ENCODE measurements at places on chromosomes 11 and 22.
A peak's percentile ranks its signal among the peaks of the same experiment; 100 is the strongest.

DNA sequence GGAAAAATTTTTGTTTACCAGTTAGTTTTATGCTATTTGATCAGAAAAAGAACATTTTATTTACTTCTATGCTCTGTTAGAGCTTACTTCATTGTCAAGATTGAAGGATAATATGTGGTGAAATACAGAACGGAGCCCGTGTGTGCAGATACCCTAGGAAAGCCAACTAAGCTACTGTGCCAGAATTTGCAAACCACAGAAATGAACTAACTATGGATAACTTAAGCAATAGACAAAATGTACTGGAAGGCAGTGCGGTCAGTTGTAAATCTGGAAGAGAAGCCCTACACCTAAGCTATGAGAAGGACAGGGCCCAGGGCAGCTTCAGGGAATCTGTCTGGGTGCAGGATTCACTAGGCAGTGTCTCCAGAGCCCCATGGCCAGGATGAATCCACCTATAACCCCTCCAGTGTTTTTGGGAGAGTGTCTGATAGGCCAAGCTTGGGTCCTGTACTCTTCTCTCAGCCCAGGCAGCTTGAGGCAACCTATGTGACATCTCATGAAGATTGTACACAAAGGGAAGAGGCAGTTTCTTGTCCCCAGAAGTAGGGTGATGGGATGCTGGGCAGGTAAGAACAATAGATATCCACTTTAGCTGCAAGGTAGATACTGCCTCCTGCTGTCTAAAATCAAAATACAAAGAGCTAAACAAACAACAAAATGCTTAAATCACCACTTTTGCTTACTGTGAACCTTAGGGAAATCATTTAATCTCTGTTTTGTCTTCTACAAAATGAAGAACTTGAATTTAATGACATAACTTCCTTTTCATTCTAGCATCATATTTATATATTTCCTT lies 12.1 kb downstream of the MMP7 start:
- DNase-seq, result no peak

DNA sequence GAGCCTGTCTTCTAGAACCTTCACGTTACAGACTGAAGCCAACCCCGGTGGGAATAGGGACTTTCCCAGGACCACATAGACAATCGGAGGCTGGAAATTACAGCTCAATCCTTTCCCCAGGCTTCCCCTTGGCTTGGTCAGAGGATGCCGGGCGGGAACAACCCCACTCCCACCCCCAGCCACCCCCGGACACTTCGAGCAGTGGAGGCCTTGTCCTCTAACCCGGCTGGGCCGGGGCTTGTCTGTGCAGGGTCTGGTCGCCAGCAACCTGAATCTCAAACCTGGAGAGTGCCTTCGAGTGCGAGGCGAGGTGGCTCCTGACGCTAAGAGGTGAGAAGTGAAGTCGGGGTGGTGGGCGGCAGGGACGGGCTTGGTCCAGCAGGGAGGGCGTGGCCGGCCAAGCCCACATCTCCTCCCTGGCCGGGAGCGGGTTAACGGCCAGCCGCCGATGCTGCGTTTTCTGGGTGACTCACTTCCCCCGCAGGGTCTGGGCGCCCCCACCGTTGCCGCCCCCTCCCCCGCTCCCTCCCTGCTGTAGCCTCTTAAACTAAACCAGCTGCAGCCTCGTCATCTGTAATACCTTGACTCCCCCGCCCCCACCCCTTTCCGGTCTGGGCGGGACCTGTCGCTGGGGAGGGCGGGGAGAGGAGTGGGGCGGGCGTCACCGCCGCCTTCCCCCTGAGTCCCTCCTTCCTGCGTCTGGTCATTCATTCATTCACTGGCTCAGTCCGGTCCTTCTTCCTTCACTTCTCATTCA lies 1.5 kb downstream of the LGALS1 start:
- peak; percentile 93 for DNase-seq

- no peak for DNase-seq
Observed at GRCh38 chr11:61480994-61481335, 27.6 kb upstream of the LRRC10B start.

GRCh38 chr11:61019832-61020405 lies 48.4 kb downstream of the CD6 start:
- no peak for DNase-seq

DNA sequence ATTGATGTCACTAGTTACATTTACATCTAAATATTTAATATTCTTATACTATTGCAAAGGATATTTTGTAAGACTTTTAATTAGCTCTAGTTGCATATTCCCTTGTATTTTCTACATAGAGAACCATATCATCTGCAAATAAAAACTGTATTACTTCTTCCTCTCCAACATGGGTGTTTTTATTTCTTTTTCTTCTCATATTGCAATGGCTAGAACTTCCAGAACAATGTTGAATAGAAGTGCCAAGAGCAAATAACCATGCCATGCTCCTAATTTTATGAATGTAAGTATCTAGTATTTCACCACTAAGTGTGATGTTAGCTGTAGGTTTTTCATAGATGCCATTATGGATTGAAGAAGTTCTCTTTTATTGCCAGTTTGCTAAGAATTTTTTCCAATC lies 321.8 kb upstream of the NCAM1 start:
- DNase-seq, result no peak

- no peak for DNase-seq
Observed at GRCh38 chr11:130457623-130458409, 9.4 kb downstream of the ADAMTS15 start.

- DNase-seq, result no peak
Observed at GRCh38 chr11:48150213-48150612, 66.4 kb upstream of the OR4B1 start.

DNA sequence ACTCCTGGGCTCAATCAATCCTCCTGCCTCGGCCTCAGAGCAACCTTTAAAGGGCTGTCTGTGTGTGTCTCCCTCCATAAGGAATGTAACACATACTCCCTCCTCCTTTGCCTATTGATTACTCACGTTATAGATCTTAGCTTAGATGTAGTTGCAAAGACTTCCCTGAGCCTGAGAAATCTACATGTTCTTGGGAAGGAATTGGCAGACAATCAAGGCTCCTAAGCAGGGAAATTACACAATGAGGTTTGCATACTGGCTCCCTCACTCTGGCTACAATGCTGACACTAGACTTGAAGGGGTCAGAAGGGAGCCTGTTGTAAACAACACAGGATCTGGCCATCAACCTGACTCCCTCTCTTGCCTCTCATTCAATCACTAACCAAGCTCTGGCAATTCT lies 5.2 kb upstream of the OLFML1 start:
- no peak for DNase-seq

DNA sequence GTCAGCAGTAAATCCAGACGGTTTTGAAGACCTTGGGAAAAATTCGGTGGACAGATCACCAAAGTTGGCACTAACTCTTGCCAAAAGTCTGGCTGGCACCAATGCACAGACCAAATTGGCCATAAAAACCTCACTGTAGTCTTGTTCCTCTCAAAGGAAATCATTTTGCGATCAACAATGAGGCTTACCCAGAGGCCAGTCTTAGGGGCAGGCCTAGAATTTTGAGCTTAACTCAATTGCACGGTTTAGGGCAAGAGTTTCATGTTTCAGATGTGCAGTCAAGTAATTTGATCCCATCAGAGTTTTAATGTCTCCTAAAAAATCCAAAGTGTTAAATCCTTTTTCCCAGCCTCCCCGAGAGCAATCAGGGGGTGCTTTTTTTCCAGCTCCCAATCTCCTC lies 19.0 kb downstream of the MPPED2 start:
- no peak for DNase-seq

DNA sequence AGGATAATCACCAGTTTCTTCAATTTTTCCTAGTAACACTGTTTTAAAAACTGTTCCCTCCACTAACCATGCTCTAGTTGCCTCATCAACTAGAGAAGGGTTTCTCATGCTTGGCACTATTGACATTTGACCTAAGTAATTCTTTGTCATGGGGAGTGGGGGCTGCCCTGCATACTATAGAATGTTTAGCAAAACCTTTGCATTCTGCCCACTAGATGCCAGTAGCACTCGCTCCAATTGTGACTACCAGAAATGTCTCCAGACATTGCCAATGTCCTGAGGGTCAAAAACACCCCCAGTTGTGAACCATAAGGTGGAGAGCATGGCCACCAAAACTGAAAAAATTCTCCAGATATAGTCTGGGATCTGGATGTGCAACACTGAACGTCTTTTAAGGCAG lies 27.6 kb upstream of the BMAL1 start:
- no peak for DNase-seq

GRCh38 chr22:45529971-45530575 lies 27.4 kb downstream of the FBLN1 start:
- DNase-seq, result no peak

GRCh38 chr11:124676386-124676785 lies 2.7 kb downstream of the SPA17 start:
- DNase-seq, result no peak

DNA sequence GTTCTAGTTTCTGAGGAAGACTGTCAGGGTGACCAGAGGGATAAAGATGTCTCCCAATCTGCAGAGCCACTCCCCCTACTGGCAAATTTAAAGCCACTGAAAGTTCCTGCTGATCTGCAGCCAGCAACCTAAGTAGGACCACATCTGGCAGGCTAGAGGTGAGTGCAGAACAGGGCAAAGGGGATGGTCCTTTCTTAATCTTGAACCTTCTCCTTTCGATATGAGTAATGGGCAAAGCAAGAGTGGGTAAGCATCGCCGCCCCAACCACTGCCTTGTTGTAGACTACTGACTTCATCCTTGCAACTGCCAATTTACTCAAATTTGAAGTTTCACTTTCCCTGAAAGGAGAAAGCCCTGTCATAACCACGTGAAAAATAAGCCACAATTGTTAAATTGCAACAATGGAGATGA lies 30.7 kb downstream of the SCUBE2 start:
- peak; percentile 85 for DNase-seq

Data from stimulated activated CD4-positive, alpha-beta T cell treated with anti-CD3 and anti-CD28 coated beads, Interleukin-1b, Interleukin-23, amount 100 ng/mL, for 48 hours (primary cell).